ENCODE measurements at places on chromosomes 11 and 22.

DNA sequence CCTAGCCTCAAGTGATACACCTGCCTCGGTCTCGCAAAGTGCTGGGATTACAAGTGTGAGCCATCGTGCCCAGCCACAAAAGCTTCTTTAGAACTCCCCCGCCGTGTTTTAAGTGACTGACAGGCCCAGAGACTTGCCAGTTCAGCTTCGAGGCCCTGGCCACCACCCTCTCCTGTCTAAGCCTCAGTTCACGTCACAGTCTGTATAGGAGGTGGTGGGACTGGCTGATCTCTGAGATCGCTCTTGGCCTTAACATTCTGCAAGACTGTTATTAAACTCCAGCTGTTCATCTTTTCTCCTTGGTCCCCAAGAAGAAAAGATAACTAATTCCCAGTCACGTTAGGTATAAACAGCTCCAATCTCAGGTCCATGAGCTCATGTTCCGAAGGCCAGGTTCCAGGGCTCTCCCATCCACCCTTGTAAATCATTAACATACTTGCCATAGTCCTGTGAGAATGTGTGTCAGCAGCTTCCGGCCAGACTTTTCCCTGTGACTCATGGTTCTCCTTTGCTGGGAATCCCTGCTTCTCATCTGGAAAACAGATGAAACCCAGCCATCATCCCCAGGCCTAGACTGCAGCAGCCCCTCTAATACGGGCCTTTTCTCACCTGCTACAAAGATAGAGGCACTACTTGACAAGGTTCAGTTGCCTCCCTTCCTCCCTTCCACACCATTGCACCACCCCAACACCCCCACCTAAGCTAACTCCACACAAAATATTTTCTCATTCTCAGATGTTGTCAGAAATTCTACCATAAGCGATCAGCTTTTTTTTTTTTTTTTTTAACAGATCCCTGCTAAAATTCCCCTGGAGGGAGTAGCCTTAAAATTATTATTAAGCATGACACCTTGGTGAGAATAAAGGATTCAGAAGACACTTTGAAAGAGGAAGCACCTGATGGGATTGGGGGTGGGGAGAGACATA is 5.6 kb upstream of the KIAA0930 start:
- DNase-seq, result no peak

- DNase-seq, result no peak
These were observed 37.2 kb downstream of the TP53I11 start for GRCh38 chr11:44913502-44913901.

GRCh38 chr22:46272762-46273431 is 5.1 kb downstream of the TTC38 start:
- no peak for DNase-seq

DNA sequence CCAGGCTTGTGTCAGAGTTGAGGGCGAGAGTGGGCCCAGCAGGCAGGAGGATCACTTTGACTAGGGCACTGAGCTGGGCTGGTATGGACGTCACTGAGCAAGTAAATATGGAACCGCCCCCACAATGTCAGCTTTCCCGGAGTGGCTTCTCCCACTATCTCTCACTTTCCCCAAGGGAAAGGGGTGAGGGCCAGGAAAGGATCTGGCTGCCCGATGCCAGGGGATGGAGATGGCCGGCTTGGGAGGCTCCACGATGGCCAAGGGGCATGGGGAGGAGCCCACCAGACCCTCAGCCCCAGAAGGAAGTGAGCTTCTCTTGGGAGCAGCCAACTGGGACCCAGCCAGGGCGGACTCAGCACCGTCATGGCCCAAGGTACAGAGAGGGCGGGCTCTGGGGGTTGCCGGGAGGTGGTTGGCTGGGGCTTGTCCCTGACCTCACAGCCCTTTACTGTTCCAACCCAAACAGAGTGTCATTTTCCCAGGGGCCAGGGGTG is 8.7 kb downstream of the PRDM11 start:
- no peak for DNase-seq

DNA sequence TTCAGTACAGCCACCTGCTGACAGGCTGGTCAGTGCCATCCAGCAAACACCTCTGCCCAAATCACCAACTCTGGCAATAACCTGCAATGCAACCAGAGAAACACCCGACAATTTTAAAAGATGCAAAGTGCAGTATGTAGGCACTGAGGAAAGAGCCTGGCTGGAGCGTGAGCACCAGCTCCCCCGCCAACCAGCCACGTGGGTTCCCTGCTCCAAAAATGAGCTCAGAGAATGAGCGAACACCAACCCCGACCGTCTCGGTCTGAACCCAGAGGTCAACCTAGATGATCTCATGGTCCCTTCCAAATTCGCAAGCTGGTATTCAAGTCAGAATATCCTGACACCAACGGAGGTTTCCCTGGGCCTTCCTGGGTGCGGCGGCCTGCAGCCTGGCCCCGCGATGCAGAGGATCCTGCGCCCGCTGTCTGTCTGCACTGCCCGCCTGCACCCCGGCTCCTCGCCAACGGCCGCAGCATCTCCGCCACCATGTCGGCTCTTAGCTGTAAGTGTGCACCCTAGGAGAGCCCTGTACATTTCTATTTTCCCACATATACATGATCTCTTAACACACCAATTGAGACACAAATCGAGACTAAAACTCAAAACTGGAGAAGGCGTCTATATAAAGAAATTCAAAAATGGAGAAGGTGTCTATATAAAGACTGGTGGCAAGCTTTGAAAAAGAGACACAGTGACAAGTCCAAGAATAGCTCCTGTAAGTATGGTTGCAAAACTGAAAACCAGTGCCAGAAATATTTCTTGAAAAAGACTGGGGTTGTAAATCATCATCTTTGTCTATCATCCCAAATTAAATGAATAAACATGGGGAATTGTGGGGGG is 22.8 kb downstream of the TMEM184B start:
- no peak for DNase-seq

GRCh38 chr11:75653532-75653931 is 15.3 kb downstream of the MAP6 start:
- no peak for DNase-seq

DNA sequence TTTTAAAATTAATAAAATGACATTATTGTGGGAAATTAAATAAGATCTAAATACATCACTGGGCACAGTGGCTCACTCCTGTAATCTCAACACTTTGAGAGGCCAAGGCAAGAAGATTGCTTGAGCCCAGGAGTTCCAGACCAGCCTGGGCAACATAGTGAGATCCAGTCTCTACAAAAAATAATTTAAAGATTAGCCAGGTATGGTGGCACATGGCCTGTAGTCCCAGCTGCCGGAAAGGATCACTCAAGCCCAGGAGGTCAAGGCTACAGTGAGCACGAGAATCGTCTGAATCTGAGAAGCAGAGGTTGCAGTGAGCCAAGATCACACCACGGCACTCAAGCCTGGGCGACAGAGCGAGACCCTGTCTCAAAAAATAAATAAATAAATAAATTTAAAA is 15.9 kb upstream of the CARD10 start:
- no peak for DNase-seq

GRCh38 chr11:48172818-48173609 is 43.6 kb upstream of the OR4B1 start:
- peak; percentile 43 for DNase-seq

- no peak for DNase-seq
These were observed 10.4 kb upstream of the APOBEC3B start for GRCh38 chr22:38971791-38972190.

DNA sequence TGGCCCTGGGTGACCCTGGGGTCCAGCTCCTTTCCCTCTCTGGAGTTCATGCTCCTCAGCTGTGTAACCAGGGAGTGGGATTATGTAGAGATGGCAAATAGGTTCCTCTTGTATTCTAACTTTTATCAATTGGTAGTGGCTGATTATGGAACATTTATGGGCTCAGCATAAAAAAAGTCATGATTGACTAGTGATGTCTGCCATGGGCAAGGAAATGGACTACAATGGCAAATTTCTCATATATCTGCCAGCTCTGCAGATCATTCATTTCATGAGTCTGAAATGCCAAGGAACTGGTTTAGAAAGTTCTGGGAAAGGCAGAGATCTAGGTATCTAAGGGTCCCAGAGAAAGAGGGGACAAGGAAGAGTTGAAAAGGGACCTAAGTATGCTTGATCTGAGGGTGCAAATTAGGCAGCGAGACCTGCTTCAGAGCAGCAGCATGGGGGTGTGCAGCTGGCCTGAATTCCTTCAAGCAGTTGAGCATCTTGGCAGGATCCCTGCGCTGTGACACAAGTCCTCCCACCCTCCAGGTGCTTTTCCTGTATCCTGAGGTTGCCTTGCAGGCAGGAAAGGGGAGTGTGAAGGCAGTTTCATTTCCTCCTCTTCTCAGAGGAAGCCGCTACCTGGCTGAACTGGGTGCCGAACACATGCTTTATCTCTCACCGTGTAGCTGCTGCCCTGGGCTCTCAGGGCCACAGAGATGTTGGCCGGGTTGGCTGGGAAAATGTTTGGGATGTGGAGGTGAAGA is 10.4 kb downstream of the SLC15A3 start:
- no peak for DNase-seq

DNA sequence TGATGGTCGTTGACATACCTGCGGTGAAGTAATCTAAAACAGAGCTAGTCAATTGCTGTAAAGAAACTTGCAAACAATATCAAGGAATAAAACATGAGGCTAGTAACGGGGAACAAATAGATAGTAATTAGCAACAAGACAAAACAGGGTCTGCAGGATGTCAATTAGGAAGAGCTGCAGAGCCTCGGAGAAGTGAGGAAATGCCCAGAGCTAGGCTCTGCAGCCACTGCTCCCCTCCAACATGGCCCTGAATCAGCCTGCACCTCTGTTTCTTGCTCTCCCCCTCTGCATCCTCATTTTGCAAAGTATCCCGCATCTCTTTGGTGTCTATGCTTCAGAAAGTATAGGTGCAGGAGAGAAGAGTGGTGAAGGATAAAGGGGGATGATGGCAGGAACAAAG is 507.4 kb upstream of the FAT3 start:
- no peak for DNase-seq

DNA sequence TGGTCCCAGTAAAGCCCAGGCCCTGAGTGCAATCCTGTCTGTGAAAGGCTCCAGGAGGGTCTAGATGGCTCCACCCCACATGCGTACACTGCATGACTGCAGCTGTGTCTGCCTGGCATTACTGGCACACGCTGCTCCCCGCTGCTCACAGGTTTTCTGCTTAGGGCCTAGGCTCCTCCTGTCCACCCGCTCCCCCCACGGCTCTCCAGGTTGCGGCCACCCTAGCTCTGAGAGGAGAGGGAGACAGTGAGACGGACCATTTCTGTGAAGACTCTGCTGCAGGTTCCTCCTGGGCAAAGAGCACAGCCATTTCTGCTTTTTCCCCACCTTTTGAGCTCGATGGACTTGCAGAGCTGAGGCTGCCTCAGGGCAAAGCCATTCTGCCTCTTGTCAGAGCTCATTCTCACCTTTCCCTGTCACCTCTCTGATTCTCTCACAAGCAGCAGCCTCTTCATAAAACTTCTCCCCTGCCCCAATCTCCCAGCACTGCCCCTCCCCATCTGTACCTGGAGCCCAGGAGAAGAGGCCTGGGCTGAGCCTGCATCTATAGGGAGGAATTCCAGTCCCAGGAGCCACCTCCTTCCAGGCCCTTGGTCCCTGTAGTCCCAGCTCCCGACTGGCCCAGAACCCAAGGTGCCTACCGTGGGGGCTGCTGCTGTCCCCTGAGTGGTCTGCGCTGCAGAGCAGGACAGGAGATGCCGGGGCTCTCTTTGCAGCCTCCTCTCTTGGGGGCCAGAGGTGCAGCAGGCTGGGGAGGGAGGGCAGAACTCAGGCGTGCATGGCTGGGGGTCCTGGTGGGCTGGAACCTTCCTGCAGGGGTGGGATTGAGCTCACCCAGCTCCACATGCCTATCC is 433.7 kb upstream of the B3GAT1 start:
- no peak for DNase-seq

DNA sequence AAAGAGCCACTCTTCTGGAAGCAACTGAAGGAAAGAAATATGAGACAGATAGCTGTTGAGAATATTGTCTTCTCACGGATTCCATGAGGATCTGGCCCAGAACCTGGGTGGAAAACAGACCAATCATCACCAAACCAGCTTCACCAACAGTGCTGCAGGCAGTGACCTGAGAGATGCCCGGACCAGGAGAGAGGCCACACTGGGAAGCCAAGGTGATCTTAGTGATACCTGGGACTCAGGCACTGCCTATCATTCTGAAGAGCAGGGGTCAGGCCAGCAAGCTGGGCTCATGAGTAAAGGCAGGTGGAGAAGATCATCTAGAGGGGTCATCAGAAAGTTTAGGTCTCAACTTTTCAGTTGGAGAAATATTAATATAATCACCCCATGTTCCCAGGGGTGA is 595.8 kb upstream of the CADM1 start:
- DNase-seq, result no peak

DNA sequence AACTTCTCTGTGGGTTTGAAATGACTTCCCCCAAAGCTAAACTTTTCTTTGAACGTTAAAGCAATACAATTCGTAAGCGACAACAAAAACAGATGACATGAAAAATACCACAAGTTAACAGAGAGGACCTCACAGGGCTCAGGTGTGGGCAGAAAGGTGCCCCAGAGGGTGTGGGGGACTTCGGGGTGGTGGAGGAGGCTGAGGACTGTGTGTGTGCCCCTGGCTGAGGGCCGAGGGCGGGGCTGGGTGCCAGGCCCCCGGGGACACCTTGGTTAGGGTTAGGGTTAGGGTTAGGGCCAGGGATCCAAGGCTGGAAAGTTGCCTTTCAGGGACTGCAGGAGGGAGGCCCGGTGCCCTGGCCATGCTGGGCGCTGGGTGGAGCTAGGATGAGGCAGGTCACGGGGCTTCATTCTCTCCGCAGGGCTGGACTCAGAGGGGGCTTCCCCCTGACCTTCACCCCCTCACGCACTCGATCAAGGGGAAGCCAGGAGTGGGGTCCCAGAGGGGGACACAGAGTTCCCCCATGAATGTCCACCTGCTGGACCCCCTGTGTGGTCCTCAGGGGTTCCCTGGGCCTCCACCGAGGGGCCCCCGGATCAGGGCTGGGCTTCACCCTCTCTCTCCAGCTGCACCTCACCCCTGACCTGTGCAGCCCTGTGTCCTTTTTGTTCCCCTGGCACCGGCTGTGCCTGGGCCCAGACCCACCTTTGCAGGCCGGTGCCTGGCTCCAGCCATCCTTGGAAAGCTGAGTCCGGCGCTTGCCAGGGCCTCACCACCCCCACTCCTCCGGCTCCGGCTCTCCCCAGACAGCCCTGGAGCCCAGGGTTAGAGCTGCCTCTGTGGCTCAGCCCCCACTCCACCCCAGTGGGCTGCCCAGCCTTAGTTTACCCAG is 7.0 kb downstream of the TNNI2 start:
- DNase-seq, result peak; percentile 41

DNA sequence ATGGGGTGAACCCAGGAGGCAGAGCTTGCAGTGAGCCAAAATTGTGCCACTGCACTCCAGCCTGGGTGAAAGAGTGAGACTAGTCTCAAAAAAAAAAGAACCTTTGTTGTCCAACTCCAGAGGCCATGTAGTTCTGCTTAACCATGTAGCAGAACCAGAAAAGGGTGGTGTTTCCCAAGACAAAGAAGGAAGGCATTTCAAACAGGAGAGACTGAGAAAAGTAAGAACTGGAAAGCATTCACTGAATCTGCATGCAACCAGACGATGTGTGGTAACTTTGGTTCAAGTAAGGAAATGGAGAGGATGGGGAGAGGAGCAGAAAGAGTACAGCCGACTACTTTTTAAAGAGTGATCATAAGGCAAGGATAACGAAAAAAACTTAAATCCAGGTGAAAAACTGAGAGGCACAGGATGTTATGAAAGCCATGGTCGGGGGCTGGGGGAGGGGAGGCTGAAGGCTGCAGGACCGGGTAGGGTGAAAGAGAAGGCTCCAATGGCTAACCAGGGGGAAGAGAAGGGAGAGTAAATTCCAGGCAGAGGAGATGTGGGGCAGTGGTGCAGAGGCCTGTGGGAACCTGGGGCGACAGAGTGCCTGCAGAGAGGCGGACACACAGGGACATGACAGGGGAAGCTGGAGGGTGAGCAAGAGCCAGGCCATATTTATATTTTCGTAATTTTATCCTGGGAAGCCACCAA is 48.8 kb downstream of the MAPK1 start:
- DNase-seq, result no peak

- DNase-seq, result no peak
These were observed 149.8 kb downstream of the CCDC34 start for GRCh38 chr11:27213232-27213660.
